Right renal pelvis (tissue), 4 donors: ENCODE measurements at places on chromosomes 5 and 9. TPM values are rescaled to one million over a fixed set of nuclear protein-coding genes. Genes with fewer than 3 reads are reported as not detected.

NRARP gene
- polyA plus RNA-seq, result 6.6 TPM

ZNF366 gene
- polyA plus RNA-seq, result 4.5 TPM

ANKRD34B gene
- 0.30 TPM for polyA plus RNA-seq

HTR4 gene
- polyA plus RNA-seq, result not detected

CMBL gene
- polyA plus RNA-seq, result 48.5 TPM

CBY3 gene
- 0.36 TPM for polyA plus RNA-seq

GARIN3 gene
- polyA plus RNA-seq, result not detected

KIAA1958 gene
- 14.0 TPM for polyA plus RNA-seq

CCL28 gene
- 2.8 TPM for polyA plus RNA-seq

HMGCS1 gene
- 96.0 TPM for polyA plus RNA-seq

FAF2 gene
- polyA plus RNA-seq, result 50.8 TPM

ST8SIA4 gene
- polyA plus RNA-seq, result 5.0 TPM

LCN10 gene
- polyA plus RNA-seq, result 1.5 TPM

ENTREP1 gene
- 2.8 TPM for polyA plus RNA-seq

SPDL1 gene
- 40.2 TPM for polyA plus RNA-seq

PDLIM4 gene
- 13.1 TPM for polyA plus RNA-seq

LCN12 gene
- 21.8 TPM for polyA plus RNA-seq

PAX5 gene
- polyA plus RNA-seq, result 0.15 TPM

KIAA0825 gene
- polyA plus RNA-seq, result 5.1 TPM

RELL2 gene
- polyA plus RNA-seq, result 0.90 TPM

GDA gene
- 0.27 TPM for polyA plus RNA-seq

SLC6A7 gene
- 0.06 TPM for polyA plus RNA-seq

NAIP gene
- 13.9 TPM for polyA plus RNA-seq

DDX4 gene
- polyA plus RNA-seq, result 0.04 TPM

GPR150 gene
- polyA plus RNA-seq, result not detected

CDO1 gene
- 28.1 TPM for polyA plus RNA-seq

BAAT gene
- polyA plus RNA-seq, result 0.13 TPM

MARVELD2 gene
- polyA plus RNA-seq, result 28.2 TPM

DRD1 gene
- polyA plus RNA-seq, result not detected

IFNA21 gene
- polyA plus RNA-seq, result not detected

SURF1 gene
- polyA plus RNA-seq, result 33.8 TPM

ISL1 gene
- polyA plus RNA-seq, result not detected

TXNDC8 gene
- not detected for polyA plus RNA-seq

DNM1 gene
- 86.6 TPM for polyA plus RNA-seq

GALNT12 gene
- 9.5 TPM for polyA plus RNA-seq
